H9 (cell line): ENCODE measurements at places on chromosomes 5 and 9. TPM values are rescaled to one million over a fixed set of nuclear protein-coding genes. Genes with fewer than 3 reads are reported as not detected.

Gene LCN15
- total RNA-seq, result 0.61 TPM in 1 of 2 replicates, not detected in the other

- H3K27ac ChIP-seq, result no peak overlapping the region
- DNase-seq, result no peak
- H3K27me3 ChIP-seq, result no peaks in the 10 kb centered on the region
- no peak overlapping the region for H3K4me3 ChIP-seq
- H3K4me1 ChIP-seq, result no peaks in the 10 kb centered on the region; the same call in 1 of the 2 replicates
- no peaks in the 10 kb centered on the region for H3K36me3 ChIP-seq
Observed at GRCh38 chr5:41641621-41642020, 131.2 kb upstream of the PLCXD3 start.

DNA sequence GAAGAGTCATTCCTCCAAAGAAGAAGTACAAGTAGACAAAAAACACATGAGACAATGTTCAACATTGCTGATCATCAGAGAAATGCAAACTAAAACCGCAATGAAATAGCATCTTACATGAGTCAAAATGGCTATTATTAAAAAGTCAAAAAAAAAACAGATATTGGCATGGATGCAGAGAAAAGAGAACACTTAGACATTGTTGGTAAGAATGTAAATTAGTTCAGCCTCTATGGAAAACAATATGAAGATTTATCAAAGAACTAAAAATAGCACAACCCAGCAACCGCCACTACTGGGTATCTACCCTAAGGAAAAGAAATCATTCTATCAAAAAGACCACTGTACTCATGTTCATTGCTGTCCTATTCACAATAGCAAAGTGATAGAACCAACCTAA, 157.5 kb downstream of the CHSY3 start:
- no peak for DNase-seq
- no peaks in the 10 kb centered on the region for H3K27me3 ChIP-seq
- H3K4me3 ChIP-seq, result no peak overlapping the region
- no peak overlapping the region for H3K27ac ChIP-seq
- no peaks in the 10 kb centered on the region for H3K36me3 ChIP-seq
- no peaks in the 10 kb centered on the region for H3K4me1 ChIP-seq

DNA sequence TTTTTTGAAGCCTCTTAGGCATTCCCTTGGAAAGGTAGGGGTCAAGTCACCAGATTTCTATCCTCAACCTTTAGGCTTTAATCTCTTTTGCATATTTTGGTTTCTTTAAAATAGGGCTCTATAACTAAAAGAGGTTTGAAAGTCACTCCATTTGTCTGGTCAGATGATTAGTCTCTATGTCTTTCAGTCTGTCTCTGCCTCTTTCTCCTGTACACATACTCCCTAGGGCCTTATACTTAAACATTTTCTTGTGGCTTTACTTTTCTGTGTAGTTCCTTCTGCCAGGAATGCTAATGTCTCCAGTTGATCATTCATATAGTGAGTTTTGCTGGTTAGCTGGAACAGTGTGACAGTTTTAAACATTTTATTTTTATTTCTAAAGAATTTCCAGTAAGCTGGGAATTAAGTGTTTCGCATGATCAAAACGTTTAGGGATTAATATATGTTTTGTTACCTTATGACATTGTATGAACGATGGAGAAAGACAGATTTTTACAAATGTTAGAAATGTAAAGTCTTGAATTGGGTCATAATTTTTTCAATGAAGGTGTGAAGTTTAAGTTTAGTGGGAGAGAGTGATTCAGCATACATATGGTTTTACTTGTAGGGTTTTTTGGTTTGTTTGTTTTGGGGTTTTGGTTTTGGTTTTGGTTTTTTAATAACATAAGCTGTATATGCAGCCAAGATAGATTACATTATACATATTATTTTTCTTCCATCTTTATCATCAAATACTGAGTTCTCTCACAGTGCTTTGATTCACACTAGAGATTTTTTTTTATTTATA, 90.6 kb downstream of the ZCCHC7 start:
- H3K27me3 ChIP-seq, result no peaks in the 10 kb centered on the region
- no peaks in the 10 kb centered on the region; the same call in 1 of the 2 replicates for H3K4me1 ChIP-seq
- no peaks in the 10 kb centered on the region; the same call in 2 of the 3 replicates for H3K36me3 ChIP-seq

DNA sequence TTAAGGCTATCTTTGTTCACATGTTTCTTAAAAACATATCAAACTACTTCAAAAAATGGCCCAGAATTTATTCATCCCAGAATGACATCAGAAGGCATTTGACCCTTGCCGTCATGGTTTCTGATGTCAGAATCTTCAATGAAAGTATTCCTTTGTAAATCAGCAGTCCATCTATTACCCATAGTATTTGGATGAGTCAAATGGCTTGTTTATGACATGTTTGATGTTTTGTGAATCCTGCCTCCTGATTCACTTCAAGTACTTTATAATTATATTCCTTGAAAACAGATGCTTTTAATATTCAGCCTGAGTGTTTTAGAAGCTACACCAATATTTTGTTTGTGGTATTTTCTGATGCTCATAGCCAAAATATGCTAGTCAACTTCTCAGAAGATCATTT, 200.8 kb upstream of the MEF2C start:
- no peaks in the 10 kb centered on the region for H3K4me1 ChIP-seq
- H3K27me3 ChIP-seq, result no peaks in the 10 kb centered on the region
- no peak for DNase-seq

Gene TMEM232
- 1.6 and 1.8 TPM in 2 replicates for total RNA-seq

Gene FRMPD1
- 0.04 and 0.13 TPM in 2 replicates for total RNA-seq

Gene GRM6
- total RNA-seq, result not detected in 2 replicates

Gene ORM1
- total RNA-seq, result 4.0 and 4.4 TPM in 2 replicates
